Osteoblast (primary cell): ENCODE measurements at places on chromosomes 6 and 20. TPM values are rescaled to one million over a fixed set of nuclear protein-coding genes. Genes with fewer than 3 reads are reported as not detected.
A peak's percentile ranks its signal among the peaks of the same experiment; 100 is the strongest.

NMBR gene
- not detected in 2 replicates for total RNA-seq

DNA sequence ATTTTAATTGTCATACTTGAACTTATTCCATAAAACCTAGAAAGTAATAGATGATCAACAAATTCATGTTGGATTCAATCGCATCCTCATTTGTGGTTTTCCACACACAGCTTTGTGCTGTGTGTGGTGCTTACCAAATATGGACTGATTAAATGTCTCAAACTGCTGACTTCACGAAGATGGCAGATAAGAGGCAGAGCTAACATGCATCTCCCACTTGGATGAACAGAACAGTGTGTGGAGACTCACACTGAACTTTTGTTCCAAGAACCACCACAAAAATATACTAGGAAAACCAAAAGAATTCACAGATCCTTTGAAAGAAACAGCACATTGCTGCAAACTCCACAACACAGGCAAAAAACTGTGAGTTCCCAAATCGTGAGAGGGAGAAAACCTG is 603.7 kb downstream of the TENT5A start:
- H3K27me3 ChIP-seq, result no peaks in the 10 kb centered on the region
- DNase-seq, result no peak
- no peaks in the 10 kb centered on the region for H3K36me3 ChIP-seq
- H3K27ac ChIP-seq, result no peak overlapping the region

- H3K27ac ChIP-seq, result no peak overlapping the region
- no peak overlapping the region for H3K4me3 ChIP-seq
These were observed 25.1 kb downstream of the GLP1R start for GRCh38 chr6:39073471-39074355.

DNA sequence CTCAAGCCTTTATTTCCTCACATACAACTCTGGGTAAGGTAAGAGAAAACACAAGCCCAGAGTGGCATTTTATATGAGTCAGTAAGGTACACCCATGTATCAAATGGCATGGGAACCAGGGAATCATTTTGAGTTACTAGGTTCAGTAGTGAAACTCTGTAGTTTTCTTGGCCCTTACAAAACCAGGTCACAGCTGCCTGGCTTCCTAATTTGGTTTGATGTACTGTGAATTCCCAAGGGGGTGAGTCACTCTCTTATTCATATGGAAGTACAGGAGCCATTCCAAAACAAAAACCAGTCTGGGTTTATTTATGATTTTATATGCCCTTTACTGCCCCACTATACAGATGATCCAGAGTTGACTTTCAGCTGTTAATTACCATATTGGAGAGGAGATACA is 70.7 kb downstream of the PDE7B start:
- H3K4me3 ChIP-seq, result no peak overlapping the region
- peak; percentile 46 for DNase-seq
- no peaks in the 10 kb centered on the region for H3K27me3 ChIP-seq
- H3K4me1 ChIP-seq, result peaks cover 30% of the 10 kb centered on the region
- H3K36me3 ChIP-seq, result no peaks in the 10 kb centered on the region

NCOA3 gene
- 41.5 and 44.5 TPM in 2 replicates for total RNA-seq

WFDC10A gene
- not detected in 2 replicates for total RNA-seq

KHDC1L gene
- total RNA-seq, result 0.72 TPM in 1 of 2 replicates, not detected in the other

- no peak overlapping the region for H3K27ac ChIP-seq
- DNase-seq, result no peak
- H3K4me3 ChIP-seq, result no peak overlapping the region
- H3K36me3 ChIP-seq, result no peaks in the 10 kb centered on the region
These were observed 128.9 kb upstream of the AKIRIN2 start for GRCh38 chr6:87830907-87831306.

DNA sequence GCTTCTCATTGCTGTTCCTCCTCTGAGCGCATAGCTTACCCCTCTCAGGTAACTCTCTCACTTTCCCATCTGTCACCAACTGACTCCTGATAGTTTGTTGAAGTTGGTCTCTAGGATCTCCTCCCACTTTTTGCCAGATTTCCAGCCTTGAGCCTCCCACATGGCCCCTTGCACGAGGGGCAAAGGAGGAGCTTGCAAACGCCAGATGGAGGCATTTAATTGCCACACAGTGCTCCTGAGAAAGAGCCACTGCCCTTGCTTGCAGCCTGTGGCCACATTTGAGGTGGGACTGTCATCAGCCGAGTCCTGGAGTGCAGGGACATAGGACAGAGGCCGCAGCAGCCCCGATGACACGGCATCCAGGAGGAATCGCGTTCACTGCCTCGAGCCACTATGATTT is 348.7 kb downstream of the SMOC2 start:
- no peak overlapping the region for H3K4me3 ChIP-seq
- no peaks in the 10 kb centered on the region for H3K36me3 ChIP-seq
- DNase-seq, result no peak
- no peak overlapping the region for H3K27ac ChIP-seq
- no peaks in the 10 kb centered on the region for H3K27me3 ChIP-seq

PSMB8 gene
- total RNA-seq, result 67.3 and 83.4 TPM in 2 replicates

GRCh38 chr20:15700147-15700765 is 873.0 kb downstream of the KIF16B start:
- peak overlapping the region; percentile 56 for H3K4me3 ChIP-seq
- DNase-seq, result no peak
- H3K4me1 ChIP-seq, result peaks cover 22% of the 10 kb centered on the region
- H3K36me3 ChIP-seq, result no peaks in the 10 kb centered on the region
- no peak overlapping the region for H3K27ac ChIP-seq

GRCh38 chr6:129701721-129702455 is 8.1 kb downstream of the ARHGAP18 start:
- peaks cover 5% of the 10 kb centered on the region for H3K36me3 ChIP-seq
- H3K4me1 ChIP-seq, result peaks cover 47% of the 10 kb centered on the region
- DNase-seq, result peak; percentile 53
- peak overlapping the region; percentile 95 for H3K27ac ChIP-seq

DNA sequence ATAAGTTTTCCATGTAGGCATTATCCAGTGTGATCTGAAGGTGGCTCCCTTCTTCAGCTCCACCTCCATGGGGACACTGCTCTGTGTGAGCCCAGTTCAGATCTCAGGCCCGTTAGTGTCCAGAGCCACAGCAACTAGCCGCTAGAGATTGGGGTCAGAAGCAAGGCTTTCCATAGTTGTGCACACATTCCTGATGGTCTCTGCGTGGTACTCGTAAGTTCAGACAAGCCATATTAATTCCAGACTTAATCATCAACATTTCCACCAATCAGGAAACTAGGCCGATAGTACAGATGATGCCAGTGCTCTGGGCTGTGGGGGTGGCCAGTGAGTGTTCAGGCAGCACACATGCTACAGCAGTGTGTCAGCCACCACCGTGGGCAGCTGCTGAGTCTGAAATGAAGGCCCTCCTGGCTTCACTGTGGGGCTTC is 17.5 kb upstream of the SYNCRIP start:
- H3K4me3 ChIP-seq, result peak overlapping the region; percentile 55
- no peaks in the 10 kb centered on the region for H3K27me3 ChIP-seq
- no peaks in the 10 kb centered on the region for H3K36me3 ChIP-seq

DNA sequence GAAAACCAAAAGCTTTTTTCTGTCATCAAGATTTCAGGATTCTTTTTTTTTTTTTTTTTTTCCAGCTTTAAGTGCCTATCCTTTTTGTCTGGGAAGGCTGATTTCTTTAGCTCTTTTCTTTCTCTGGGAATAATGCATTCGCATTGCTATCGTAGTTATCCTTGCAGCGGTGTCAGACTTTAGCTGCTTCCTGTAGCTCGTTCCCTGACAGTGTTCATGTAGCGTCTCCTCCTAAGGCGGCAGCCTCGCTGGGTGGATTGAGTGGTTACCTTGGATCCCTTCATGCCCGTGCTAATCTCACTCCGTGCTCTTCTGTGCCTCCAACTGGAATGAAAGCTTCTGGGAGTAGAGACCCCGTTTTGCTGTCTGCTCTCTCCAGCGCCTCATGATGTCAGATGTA is 43.1 kb downstream of the UST start:
- H3K4me1 ChIP-seq, result no peaks in the 10 kb centered on the region
- H3K36me3 ChIP-seq, result no peaks in the 10 kb centered on the region
- no peak overlapping the region for H3K27ac ChIP-seq
- DNase-seq, result no peak
- H3K27me3 ChIP-seq, result no peaks in the 10 kb centered on the region

BANF2 gene
- total RNA-seq, result not detected in 2 replicates

GRCh38 chr20:22214296-22214695 is 370.1 kb downstream of the FOXA2 start:
- no peaks in the 10 kb centered on the region for H3K36me3 ChIP-seq
- H3K4me1 ChIP-seq, result no peaks in the 10 kb centered on the region
- no peaks in the 10 kb centered on the region for H3K27me3 ChIP-seq
- H3K4me3 ChIP-seq, result no peak overlapping the region
- DNase-seq, result no peak
- no peak overlapping the region for H3K27ac ChIP-seq

DNA sequence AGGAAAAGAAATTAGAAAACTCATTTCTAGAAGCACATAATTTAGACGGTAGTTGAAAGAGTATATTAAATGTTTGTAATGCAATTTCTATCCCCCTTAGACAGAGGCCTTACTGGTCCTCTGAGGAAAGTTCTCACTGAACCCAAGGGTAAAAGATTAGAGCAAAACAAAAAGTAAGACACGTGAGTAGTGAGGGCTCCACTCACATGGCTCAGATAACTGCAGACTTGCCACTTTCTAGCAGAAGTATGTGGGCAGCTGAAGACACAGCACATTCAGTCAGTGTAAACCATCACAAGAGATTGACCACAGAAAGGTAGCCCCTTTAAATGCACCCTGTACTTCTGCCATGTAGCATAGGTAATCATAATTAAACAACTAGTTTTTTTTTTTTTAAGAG is 193.8 kb downstream of the BTBD9 start:
- H3K27me3 ChIP-seq, result no peaks in the 10 kb centered on the region
- H3K36me3 ChIP-seq, result no peaks in the 10 kb centered on the region
- no peak for DNase-seq
- H3K27ac ChIP-seq, result no peak overlapping the region
- H3K4me3 ChIP-seq, result no peak overlapping the region

- no peak overlapping the region for H3K27ac ChIP-seq
- H3K27me3 ChIP-seq, result peaks cover 3% of the 10 kb centered on the region
- H3K36me3 ChIP-seq, result no peaks in the 10 kb centered on the region
- H3K4me3 ChIP-seq, result no peak overlapping the region
These were observed 29.2 kb upstream of the MMS22L start for GRCh38 chr6:97312241-97312640.

DNA sequence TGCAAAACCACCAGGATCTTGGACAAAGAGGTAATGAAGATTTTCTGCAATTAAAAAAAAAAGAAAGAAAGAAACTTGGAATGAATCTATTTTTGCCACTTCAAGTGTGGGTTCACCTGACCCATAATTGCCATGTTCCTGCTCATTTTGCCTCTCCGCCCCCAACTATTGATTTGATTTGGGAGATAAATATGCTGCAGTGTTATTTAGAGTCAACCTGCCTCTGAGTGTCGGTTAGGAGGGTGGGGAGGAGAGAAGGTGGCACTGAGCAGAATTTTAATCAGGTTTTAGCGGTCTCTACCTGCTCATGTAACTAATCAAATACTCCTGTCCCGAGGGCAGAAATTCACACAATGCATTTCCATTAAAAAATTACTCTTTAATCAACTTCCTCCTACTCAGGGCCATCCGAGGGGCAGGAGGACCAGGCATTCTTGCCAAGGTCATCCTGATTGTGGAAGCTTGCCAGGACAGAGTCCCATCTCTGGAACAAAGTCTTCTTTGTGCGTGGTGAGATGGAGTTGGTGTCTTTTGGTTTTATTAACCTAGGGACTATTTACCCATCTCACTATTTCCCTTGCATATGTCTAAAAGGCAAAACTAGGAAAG is 300.1 kb downstream of the CDH26 start:
- no peaks in the 10 kb centered on the region for H3K36me3 ChIP-seq
- no peak for DNase-seq
- no peaks in the 10 kb centered on the region for H3K27me3 ChIP-seq

DNA sequence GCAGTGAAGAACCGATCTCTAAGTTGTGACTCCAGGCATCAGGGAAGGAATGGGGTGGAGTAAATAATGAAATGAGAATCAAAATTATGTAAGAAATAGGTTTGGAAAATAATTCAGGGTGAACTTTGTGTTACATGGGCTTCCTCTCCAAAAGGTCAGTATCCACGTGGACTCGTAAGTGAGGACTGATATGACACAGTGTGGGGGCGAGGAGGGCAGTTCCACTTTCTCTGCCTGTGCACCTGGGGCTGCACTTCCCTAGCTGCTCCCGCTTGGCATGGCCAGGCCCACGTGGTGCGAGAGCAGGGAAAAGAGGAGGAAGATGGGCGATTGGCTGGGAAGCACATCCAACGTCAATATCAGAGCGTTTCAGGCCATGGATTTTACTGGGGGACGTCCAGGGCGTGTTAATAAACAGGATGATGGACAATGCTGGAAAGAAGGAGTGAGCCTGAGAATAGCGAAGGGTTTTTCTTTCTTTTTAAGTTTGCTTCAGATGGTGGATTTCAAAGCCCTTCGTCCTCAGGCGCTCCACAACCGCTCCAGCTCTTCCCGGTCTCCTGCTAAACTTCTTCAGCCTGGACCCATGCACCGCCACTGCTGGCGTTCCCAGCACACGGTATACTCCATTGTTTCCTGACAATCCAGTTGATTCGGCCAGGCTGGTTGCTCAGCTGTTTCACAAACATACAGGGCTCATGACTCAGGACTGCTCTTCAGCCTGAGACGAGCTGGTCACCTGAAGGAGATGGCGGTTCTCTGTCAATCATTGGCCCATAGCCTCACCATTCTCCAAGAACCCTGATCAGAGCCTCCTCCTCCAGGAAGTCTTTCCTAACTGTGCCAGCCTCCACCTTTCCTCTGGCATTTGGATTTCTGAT is 11.8 kb downstream of the CCR6 start:
- H3K4me3 ChIP-seq, result no peak overlapping the region
- no peaks in the 10 kb centered on the region for H3K4me1 ChIP-seq
- no peak for DNase-seq
- no peaks in the 10 kb centered on the region for H3K27me3 ChIP-seq
- no peaks in the 10 kb centered on the region for H3K36me3 ChIP-seq

COL9A3 gene
- total RNA-seq, result not detected in 2 replicates

DNA sequence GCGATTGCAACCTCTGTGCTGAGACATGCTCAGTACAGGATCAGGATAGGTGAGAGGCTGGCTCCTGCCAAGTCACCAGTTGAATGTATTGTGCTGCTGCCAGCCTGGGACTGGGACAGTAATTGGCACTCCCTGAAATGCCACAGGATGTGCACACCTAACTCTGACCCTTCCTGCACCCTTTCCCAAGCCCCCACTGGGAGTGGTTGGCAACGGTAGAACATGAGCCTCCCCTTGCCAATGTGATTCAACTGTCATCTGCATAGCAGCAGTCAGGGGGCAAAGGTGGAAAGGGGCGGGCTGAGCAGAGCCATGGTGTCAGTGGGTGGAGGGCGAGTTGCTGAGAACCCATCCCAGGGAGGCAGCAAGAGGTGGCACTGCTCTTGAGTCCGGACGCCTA is 15.4 kb downstream of the SPINT3 start:
- peaks cover 27% of the 10 kb centered on the region for H3K27me3 ChIP-seq
- H3K27ac ChIP-seq, result no peak overlapping the region
- no peak for DNase-seq
- no peaks in the 10 kb centered on the region for H3K4me1 ChIP-seq
- H3K4me3 ChIP-seq, result no peak overlapping the region

SLC32A1 gene
- not detected in 2 replicates for total RNA-seq

- H3K4me1 ChIP-seq, result peaks cover 10% of the 10 kb centered on the region
- H3K27me3 ChIP-seq, result no peaks in the 10 kb centered on the region
- no peak overlapping the region for H3K4me3 ChIP-seq
- peak; percentile 53 for DNase-seq
- H3K36me3 ChIP-seq, result no peaks in the 10 kb centered on the region
These were observed 44.5 kb upstream of the EZR start for GRCh38 chr6:158863646-158864045.
